WTC11 (cell line): ENCODE measurements at places on chromosomes 11 and 22.
A peak's percentile ranks its signal among the peaks of the same experiment; 100 is the strongest.

GRCh38 chr11:10455637-10456487 is 798 bp downstream of the AMPD3 start:
- peak; percentile 35 for DNase-seq

GRCh38 chr11:13343067-13343466 is 65.5 kb downstream of the BMAL1 start:
- DNase-seq, result no peak

DNA sequence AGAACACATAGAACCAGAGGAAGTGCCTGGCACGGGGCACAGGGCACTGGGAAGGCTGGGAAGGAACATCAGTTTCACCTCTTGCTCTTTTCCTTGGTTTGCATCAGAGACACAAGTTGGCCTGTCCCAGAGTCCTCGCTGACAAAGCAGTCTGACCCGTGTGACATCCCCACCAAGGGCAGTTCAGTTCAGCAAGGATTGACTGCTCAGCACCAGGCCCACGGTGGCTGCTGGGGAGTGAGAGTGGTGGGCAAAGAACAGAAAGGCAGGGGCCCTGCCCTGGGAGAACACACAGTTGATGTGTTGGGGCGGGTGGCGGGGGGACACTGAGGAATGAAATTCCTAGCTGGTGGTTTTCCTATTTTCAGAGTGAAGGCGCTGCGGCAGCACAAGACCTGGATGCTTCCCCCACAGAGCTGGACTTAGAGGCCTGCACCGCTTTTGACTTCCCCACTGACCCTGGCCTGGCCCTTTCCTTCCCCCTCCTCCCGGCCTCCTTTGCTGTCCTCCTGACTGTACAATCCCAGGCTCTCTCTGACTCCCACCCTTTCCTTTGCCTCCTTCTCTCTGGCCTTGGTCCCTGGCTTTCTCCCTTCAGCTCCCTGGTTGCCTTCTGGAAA is 2.2 kb upstream of the TMPRSS13 start:
- DNase-seq, result no peak

DNA sequence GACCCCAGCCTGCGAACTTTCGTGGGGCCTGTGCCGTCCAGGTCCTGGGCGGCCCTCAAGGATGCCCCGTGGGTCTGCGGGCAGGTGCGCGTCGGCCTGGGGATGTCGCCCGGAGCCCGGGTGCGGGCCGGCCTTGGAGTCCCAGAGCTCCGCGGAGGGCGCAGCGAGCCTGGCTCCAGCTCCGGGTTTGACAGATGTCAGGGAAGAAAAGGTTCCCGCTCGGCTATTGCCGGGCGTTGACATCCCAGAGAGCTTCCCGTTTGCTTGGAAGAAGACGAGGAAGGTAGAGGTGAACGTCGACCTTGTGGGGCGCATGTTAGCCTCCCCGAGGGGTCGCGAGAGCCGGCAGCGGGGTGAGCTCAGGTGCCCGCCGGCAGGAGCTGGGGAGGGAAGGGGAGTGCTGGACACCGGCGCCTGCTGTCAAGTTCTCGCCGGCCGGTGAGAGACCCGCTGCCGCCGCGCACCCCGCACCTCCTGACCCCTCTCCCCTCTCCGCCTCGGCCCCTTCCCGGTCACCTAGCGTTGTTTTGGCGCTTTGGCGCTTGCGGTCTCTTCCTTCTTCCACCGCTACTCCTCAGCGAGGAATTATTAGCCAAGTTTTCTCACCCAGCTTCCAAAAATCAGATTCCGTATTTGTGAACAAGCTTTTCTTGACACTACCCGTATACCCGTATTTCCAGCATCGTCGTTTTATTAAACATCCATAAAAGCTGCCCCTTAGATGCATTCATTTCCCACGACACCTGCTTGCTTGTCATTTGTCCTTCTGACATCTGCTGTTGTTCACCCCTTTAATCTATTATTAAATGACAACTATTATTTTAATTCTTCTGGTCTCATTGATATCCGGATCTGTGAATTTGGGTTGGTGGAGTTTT is 1.3 kb downstream of the BMAL1 start:
- peak; percentile 55 for DNase-seq

DNA sequence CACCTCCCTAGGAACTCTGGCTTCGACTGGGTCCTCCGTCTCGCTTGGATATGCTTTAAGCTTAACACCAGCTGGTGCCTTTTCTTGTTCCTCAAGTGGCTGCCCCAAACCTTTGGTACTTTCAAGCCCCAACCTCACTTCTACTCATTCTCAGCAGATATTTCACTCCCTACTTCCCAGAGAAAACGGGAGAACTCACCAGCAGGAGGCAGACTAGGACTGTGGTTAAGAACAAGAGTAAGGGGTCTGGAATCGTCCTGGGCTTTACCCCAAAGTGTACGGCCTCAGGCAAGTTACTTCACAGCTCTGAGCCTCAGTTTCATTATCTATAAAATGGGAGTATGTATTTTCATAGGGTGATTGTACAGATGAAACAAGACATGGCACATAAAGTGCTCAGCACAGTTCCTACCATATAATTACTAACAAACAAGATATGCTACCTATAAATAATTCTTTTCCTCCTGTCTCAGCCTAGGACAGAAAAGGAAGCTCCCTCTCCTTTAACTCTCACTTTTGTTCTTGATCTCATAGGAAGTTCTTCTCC is 37.8 kb downstream of the PAMR1 start:
- peak; percentile 80 for DNase-seq

- no peak for DNase-seq
Measured at GRCh38 chr11:116177521-116178210, 595.1 kb downstream of the BUD13 start.
